ENCODE measurements at places on chromosomes 2 and 18.

- DNase-seq = no peak
Observed at GRCh38 chr18:3265564-3266033, 3.7 kb downstream of the MYL12B start.

DNA sequence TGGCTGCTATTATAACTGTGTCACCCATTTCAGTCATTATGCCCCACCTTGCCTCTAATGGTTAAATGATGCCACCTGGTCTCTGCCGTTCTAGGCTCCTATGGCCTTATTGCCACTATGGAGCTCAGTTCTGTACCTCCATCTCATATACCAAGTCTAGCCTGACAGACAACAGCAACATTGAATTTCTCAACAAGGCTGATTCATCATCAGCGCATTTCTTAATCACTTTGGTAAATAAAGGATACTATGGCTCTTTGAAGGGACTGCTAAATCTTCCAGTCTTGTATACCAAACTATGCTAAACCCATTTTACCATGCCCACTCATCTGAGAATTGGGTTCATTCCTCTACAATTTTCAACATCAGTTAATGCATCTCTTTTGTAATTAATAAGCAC, 784.5 kb upstream of the CELF4 start:
- no peak for DNase-seq

DNA sequence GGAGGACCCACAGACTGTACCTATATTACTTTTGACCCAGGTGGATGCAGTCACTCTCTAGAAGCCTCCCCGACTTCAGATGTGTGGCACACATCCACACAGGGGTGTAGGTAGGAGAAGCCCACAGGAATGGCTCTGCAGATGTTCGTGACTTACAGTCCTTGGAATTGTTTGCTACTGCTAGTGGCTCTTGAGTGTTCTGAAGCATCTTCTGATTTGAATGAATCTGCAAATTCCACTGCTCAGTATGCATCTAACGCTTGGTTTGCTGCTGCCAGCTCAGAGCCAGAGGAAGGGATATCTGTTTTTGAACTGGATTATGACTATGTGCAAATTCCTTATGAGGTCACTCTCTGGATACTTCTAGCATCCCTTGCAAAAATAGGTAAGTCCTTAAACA, 605 bp downstream of the SLC9A4 start:
- DNase-seq = no peak

DNA sequence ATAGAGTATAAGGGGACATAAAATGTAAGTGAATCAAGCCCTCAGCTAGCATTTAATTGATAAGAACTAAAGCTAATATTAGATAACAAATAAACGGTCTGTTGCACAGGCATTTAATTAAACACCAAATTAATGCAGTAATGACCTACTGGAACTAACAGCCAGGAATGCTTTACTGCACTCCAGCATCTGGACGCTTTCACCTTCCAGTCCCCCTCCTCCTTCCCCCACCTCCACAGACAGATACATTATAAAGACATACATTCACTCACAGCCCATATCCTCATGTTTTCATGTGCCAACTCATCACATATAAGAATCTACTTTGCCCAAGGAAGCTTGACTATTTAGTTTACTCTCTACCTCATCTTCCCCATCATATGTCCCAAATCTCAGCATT, 337.4 kb upstream of the PIK3C3 start:
- DNase-seq = no peak

DNA sequence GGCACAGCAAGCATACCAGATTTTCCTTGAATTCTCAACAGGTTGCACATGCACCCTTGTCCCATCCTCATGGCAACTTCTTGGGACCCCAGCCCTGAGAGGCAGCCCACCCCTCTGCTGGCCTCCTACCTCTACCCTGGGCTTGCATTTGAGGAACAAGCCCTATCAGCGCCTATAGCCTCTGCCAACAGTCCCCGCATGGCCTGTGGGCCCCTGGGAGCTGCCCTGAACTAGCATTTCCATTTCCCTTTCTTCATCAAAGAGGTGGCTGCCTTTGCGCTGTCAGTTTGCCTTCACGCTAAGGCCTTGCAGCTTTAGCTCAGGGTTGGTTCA, 5.4 kb upstream of the ZAP70 start:
- DNase-seq = no peak

- no peak for DNase-seq
Observed at GRCh38 chr2:231256494-231256893, 58.1 kb downstream of the ARMC9 start.

- DNase-seq = no peak
Observed at GRCh38 chr2:129009555-129010146, 691.0 kb upstream of the HS6ST1 start.

DNA sequence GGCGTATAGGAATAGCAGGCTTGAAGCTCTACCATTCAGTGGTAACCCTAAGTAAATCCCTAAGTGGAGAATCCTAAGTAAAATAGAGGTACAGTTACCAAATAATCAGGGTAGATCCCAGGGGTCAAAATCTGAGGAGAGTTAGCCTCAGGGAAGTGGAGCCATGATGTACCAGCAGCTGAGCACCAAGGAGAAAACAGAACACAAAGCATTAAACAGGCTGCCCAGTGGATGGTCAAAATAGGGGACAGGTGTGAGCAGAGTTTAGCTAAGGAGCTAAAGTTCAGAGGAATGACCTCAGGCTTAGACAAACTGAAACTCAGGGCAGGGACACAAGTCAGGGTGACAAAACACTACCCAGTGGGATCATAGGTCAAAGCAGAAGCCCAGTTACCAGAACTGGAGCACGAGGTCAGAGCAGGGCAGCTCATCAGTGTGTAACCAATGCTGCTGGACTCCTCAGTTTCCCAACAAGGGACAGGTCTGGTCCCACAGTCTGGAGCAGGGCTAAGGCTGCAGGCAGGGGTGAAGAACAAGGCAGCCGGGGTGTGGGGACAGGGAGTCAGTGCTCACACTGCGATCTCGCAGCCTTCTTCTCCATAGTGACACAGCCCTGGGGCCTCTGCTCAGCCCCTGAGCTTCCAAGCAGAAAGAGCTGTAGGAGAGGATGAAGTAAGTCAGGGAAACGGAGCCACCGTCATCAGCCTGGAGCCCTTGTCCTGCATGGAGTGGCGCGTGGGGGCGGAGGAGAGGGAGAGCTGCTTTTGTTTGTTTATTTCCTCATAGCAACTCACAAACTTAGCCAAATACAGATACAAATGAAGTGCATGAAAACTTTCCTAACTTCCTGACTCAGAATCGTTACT, 264.0 kb downstream of the MREG start:
- DNase-seq = no peak

DNA sequence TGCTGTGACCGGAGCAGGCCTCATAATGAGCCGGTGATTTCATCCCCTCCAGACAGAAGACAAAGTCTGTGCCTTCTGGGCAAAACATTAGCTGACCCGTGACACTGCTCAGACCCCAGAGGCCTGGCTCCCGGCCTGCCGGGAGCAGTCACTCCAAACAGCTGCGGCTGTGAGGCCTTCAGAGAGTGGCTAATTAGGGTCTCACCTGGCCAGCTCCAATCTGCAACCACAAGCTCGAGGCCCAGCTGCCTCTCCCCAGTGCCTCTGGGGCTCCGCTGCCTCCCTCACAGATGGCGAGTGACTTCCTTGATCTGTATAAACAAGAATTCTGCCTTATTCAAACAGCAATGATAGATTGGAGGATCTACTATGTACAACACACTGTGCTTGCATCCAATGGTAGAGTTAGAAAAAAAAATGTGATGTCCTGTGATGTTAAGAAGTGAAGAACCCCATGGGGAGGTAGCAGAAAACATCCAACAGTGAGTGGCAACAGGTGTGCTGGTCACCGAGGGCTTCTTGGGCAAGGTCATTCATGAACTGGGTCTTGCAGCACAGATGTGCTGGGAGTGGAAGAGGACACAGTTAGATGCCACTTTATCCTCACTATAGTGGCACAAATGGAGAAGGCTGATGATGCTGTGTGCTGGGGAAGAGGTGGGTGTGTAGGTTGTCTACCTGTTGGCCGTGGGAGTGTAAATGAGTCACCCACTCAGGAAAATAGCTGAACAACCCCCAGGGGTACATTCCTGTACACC, 98.2 kb upstream of the ASAP2 start:
- no peak for DNase-seq

- DNase-seq = no peak
Observed at GRCh38 chr2:158741625-158742024, 53.5 kb upstream of the DAPL1 start.

DNA sequence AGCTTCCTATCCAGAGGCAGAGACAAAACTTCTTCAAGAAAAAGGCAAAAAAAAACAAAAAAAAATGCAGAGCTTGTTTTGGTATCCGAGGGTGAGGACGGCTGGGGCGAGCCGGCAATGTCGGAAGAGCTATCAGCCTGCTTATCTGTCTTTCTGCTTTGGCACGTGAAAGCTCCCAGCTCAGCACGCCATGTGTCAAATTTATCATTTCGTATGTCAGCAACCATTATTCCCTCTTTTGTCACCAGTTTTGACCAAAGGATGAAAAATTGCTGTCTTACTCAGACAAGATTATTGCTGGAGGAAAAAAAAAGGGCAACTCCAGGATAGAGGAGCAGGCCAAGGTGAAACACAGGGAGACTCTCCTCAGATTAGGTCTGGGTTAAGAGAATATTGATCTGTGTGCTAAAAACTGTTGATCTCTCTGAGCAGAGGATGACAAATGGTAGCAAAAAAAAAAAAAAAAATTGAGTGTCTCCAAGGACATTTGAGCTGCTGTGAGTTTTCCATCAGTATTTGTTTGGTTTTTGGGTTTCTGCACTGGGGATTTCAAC, 532.0 kb upstream of the POU3F3 start:
- no peak for DNase-seq

GRCh38 chr18:79921984-79922965, 29.2 kb downstream of the SLC66A2 start:
- DNase-seq = no peak

DNA sequence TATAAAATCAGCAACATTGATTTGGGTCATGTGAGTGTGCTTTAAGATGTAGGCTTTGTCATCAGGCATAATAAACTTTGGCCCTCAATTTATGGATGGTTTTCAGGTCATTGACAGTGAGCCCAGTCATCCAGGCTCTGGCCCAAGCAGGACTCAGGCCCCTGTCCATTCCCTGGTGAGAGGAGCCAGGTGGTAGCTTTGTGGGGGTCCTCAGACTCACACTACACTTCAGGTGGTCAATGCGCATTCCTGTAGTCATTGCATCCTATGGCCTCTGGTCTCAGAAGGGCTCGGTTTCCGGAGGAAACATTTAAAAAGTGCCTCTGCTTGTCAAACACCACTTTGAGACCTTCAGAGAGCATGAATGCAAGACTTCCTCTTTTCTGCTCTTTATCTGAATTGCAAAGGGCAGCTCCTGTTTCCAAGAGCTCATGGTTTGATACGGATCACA, 20.2 kb downstream of the LGALSL start:
- DNase-seq = no peak

GRCh38 chr18:73646772-73647171, 500.9 kb downstream of the FBXO15 start:
- DNase-seq = no peak

DNA sequence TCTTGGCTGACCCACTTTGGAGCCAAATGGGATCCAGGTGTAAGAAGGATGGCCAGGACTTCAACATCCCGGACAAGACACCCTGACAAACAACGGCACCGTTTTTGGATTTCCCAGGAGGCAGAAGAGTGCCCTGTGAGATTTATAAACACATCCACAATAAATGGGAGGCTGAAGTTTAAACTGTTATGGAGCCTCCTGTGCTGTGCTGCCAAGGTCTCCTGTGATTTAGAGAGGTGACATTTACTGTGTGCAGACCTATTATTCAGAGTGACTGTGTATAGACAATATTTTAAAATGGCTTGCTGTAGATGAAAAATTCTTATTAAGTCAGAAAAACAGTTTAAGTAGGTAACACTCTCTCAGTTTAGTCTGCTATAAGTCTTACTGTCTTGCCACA, 401.5 kb upstream of the ETAA1 start:
- DNase-seq = no peak

DNA sequence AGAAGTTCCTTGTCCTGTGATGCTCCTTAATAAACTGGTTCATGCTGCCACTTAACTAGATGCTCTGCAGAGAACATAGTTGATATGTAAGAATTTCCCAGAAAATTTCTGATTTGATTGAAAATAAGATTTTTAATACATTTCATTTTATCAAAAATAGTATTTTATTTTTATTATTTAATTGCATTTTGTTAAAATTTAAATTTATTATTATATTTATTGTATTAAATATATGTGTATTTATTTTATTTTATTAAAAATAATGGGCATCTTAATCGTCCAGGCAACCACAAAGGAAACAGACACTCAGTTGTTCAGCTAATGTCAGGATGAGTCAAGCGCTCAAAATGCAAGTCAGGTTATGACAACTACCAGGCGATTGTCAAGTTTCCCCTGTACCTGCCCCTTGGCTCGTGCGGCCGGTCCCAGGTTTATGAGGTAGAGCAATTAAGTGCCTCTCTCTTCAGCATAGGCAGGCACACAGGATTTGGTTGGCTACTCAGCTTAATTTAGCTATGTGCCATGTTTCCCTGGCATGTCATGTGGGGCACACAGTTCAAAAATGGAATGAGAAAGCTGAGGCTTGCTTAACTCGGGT, 361.2 kb downstream of the RND3 start:
- no peak for DNase-seq

- no peak for DNase-seq
Observed at GRCh38 chr2:60556576-60557485, 3.4 kb upstream of the BCL11A start.

- DNase-seq = no peak
Observed at GRCh38 chr18:22952525-22952924, 19.4 kb downstream of the RBBP8 start.

DNA sequence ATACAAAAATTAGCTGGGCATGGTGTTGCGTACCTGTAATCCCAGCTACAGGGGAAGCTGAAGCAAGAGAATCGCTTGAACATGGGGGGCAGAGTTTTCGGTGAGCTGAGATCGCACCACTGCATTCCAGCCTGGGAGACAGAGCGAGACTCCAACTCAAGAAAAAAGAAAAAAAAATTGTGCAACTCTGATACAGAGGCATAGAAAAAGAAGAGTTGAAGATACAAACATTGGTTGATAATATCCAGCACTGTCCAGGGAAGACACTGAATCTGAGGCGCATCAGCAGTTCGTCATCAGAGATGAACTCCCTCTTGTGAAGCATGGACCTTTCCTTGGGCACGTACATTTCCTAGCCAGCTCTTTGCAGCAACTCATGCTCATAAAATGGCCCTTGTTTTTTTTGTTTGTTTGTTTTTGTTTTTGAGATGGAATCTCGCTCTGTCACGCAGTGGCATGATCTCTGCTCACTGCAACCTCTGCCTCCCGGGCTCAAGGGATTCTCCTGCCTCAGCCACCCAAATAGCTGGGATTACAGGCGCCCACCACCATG, 16.7 kb upstream of the GALM start:
- DNase-seq = no peak

GRCh38 chr18:59752666-59753065, 55.4 kb upstream of the CCBE1 start:
- no peak for DNase-seq

DNA sequence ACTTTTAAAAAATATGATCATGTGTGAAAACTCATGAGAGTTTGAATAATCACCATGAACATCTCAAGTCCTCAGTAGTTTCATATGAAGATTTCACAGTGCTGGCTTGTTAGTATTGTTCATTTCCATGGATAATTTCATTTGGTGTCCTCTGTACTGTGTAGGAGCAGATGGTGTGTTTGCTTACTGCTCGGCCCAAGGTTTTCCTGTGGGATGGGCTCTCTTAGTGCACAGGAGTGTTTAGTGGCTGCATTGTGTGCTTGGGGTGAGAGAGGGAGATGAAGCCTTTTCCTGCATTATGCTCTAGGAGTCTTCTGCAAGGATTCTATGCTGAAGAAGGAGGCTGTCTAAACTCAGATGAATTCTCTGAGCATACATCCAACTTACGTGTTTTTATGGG, 270.6 kb downstream of the SOCS6 start:
- DNase-seq = no peak

GRCh38 chr2:183606718-183607085, 482.5 kb downstream of the NUP35 start:
- no peak for DNase-seq

- no peak for DNase-seq
Observed at GRCh38 chr2:33000986-33001385, 54.2 kb downstream of the LTBP1 start.
